ENCODE measurements at places on chromosomes 7 and 10.

- H3K27ac ChIP-seq, result no peak overlapping the region
- DNase-seq, result peak; percentile 15
- H3K4me1 ChIP-seq, result no peaks in the 10 kb centered on the region
- H3K27me3 ChIP-seq, result no peaks in the 10 kb centered on the region
Observed at GRCh38 chr7:33243319-33243881, 114.0 kb downstream of the BBS9 start.

DNA sequence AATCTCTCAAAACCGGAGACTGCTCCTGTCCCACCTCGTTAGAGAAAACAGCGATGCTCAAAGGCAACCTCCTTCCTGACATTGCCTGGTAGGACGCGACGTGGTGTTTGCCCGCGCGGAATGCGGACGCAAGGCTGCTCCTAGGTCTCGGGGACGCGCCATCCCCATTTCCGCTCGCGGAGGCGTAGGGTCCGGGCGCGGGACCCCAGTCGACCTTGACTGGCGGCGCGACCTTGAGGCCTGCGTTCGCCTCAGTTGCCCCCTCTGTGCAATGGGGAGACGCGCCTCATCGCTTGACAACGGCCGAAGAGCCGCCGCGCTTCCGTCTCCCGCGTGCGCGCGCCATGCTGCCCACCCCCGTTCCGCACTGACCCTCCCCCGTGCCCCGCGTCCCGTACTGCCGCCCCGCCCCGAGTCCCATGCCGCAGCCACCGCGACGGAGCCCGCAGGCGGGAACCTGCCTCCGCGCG lies 412 bp upstream of the PPIA start:
- H3K4me1 ChIP-seq, result 0 out of 2 replicates have a peak, but pooled peaks cover 10% of the 10 kb centered on the region
- peak overlapping the region; percentile 99 for H3K27ac ChIP-seq
- peak overlapping the region; percentile 78 for H3K4me3 ChIP-seq
- DNase-seq, result no peak

- H3K27ac ChIP-seq, result peak overlapping the region; percentile 63
- peak; percentile 48 for DNase-seq
- H3K27me3 ChIP-seq, result no peaks in the 10 kb centered on the region
- peaks cover 40% of the 10 kb centered on the region for H3K4me1 ChIP-seq
Observed at GRCh38 chr7:17234398-17235031, 63.9 kb upstream of the AHR start.

DNA sequence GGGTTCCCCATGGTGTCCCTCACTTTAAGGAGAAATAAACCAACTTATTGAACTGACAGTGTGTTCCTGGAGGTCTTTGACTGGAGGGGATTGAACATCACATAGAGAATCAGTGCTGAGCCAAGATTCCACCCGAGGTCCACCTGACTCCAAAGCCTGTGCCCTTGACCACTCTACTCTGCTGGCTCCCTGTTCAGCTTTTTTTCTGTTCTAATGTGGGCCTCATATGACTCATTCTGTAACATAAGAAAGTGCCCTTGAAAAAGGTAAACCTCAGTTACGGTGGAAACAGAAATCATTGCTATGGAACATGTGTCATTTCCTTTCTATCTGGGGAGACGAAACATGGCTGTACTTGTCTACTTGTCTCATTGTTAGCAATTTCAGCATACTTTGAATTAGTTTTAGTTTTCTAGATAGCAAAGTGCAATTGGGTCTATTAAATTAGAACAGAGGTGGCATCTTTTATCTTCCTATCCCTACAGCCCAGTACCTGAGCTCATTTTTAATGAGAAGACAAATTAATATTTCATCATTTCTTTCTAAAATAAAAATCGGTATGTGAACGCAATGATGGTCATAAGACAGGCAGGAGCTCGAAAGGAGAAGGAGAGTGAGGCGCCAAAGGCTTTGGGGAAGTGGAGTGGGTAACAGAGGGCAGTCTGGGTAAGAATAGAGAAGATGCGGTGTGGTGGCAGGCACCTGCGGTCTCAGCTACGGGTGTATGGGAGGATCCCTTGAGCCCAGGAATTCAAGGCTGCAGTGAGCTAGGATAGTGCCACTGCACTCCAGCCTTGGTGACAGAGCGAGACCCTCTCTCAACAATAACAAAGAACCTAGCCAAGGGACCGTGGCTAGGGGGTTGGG lies 1.5 kb downstream of the GSDME start:
- no peaks in the 10 kb centered on the region for H3K27me3 ChIP-seq
- H3K4me3 ChIP-seq, result peak overlapping the region; percentile 83
- DNase-seq, result no peak
- H3K36me3 ChIP-seq, result no peaks in the 10 kb centered on the region
- H3K27ac ChIP-seq, result peak overlapping the region; percentile 69
- H3K4me1 ChIP-seq, result peaks cover 34% of the 10 kb centered on the region

All from Caco-2 (cell line).